ENCODE measurements at places on chromosomes 7 and 10.

GRCh38 chr10:73875139-73875475 is 752 bp upstream of the CAMK2G start:
- no peak for DNase-seq

DNA sequence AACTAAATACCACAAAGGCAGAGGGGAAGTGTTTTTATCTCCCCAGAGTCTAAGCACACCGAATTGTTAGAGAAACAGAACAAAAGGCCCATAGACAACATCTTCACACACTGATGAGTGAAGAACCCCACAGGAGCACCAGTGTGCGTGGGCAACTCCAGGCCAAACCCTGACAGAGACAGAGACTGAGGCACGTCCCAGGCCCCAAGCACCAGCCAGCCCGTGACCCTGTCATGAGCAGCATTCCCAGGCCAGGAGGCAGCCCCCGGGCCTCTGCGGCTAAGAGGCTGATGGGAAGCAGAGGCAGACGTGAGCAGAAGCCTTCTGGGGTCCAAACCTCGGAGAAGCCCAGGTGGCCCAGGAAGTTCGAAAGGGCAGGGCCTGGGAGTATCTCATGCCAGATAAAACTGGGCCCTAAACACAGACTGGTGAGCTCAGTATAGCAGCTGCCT is 184.4 kb downstream of the TCERG1L start:
- DNase-seq, result no peak

DNA sequence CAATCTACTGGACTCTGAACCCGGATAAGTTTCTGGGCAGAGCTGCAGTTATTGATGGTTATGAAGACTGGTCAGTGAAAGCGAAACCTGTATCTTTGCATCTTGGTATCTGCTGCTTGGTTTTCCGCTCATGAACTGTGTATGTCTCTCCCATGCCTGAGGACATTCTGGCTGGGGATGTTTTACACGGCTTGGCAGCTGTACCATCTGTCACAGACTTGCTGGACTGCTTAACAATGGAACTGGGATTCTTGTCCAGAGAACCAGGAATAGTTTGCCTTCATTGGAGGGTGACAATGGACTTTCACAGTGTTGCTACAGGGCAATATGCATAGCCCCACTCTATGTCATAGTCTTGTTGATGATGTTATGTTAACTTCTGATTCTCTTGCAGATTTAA is 119.9 kb upstream of the TMEM106B start:
- no peak for DNase-seq

DNA sequence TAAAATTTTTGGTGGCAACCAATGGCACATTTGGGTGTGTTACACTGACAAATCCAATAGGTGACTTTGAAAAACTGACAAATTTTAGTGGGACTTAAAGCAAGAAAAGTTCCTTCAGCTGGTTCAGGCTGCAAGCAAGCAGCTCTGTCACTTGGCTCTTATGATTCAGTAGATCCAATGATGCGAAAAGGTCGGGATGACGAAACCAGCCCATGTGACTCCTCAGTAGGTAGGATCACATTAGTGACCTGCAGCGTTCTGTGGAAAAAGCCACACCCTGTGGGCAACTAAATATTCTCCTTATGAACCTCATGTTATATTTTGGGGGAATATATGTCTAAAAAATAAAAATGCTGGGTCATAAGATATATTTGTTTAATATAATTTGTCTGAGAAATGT is 13.3 kb upstream of the TSGA13 start:
- DNase-seq, result no peak

GRCh38 chr7:95907337-95907736 is 135.0 kb downstream of the DYNC1I1 start:
- DNase-seq, result no peak

GRCh38 chr10:112723876-112724275 is 226.2 kb upstream of the TCF7L2 start:
- DNase-seq, result no peak

DNA sequence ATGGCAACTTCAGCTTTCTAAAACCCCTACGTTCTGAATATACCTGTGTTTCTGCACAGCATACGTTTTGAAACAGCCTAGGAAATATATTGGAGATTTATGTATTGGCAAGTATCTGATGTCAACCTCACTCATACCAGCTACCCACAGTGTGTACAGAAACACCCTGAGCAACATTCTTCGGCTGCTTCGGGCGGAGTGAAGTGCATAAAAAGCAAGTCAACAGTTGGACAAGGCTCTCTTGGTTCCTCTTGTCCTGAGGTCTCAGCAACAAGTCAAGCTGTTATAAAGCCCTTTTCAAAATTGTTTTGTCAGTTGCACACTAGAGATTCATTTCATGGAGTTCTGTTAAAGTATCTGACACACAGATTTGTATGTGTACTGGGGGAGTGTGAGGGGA is 40.0 kb upstream of the PAPSS2 start:
- no peak for DNase-seq

DNA sequence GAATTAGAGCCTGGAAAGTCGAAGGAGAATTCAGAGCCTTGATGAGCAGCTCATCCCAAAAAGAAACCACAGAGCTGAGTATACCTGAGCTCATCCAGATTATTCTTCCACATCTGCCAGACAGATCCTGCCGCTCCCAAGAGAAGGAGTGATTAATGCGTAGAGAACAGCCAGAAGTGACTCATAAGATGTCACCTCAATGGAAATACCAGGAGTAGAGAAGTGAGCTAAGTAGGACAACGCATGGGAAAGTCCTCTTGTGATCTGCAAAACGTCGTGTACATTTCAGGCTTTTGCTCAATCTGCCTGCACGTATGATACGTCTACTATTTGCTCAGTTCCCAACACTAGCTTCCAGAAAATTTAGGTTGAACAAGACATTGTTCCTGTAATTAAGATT is 230.5 kb upstream of the AUTS2 start:
- no peak for DNase-seq

GRCh38 chr10:96501985-96502384 is 11.7 kb downstream of the TLL2 start:
- no peak for DNase-seq

- no peak for DNase-seq
These were observed 657 bp upstream of the TMEM178B start for GRCh38 chr7:141073173-141073640.

DNA sequence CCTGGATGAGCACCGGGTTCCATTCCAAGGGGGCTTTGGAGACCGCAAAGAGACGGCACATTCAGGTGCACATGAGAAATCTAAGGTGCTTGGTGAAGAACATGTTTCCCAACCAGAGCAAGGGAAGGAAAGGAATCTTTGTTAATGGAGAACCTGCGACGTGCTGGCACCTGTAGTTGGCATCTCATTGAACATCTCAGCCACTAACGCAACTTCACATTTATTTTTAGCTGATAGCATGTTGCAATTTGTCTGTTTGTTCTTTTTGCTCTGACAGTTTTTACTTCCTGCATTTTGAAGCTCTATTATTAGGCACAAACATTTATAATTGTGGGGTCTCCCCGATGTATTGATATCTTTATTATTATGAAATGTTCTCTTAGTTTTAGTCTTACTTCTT is 316.7 kb downstream of the TCERG1L start:
- DNase-seq, result no peak

- no peak for DNase-seq
These were observed 1.8 kb downstream of the ZMYND11 start for GRCh38 chr10:137031-137430.

DNA sequence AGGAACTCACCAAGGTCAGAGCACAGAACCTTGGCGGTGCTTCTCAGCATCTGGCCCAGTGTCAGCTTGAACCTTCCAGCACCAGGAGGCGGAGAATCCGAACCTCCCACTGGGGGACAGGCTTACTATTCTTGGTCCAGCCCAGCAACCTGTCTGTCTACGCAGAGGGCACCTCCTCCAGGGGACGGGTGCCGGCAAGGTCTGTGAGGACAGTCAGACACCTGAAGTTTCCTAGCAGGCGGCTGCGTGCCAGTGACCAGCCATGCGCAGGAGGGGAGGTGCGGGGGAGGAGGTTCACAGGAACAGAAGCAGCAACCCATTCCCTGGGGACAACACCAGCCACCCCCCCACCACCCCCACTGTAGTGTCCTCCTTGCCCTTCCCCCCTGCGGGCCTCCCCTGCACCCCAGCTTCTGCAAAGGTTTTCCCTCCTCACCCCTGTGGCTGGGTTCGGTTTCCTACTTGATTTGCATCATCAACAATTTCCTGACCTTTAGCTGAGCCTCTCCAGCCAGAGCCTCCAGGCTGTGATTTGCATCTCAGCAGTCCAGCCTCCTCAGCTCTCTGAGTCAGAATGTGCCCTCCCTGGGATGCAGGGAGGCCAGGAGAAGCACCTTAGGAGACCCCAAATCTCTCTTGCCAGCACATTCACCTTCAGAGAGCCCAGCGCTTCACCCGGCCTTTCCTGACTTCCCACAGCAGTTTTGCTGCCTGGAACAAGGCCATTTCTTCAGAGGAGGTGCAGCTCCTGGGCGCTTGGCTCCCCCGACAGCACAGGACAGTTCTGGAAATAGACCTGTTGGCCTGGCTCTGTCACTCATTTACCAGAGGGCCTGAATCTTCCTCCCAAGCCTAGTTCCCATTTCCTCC is 107.5 kb upstream of the NPS start:
- no peak for DNase-seq

DNA sequence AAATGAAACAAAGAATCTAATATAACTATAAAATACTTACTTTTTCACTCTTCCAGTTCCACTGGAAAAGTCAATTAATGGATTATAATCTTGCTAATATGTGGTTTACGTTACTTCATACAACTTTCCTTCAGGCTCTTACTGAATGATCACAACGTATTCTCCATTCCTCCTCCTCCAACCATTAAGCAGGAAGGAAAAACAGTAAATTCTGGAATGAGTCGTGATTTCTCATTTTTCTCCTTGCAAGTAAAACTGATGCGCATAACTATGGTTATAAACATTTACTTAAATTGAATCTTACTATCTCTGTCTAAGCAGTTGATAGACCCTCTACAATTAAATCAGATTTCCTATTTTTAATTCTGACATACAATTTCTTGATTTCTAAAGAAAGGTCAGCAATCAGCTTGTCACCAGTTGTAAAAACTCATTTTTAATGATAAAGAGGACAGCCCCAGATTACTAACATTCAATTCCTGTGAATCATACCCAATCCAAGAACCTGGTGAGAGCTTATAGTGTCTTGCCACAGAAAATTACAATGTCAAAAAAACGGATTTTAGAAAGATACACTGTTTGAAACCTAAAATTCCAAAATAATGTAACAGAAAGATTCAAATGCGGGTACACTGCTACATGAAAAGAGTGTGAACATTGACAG is 64.3 kb downstream of the EZH2 start:
- no peak for DNase-seq

- DNase-seq, result no peak
These were observed 104.4 kb upstream of the ANLN start for GRCh38 chr7:36285276-36285675.

DNA sequence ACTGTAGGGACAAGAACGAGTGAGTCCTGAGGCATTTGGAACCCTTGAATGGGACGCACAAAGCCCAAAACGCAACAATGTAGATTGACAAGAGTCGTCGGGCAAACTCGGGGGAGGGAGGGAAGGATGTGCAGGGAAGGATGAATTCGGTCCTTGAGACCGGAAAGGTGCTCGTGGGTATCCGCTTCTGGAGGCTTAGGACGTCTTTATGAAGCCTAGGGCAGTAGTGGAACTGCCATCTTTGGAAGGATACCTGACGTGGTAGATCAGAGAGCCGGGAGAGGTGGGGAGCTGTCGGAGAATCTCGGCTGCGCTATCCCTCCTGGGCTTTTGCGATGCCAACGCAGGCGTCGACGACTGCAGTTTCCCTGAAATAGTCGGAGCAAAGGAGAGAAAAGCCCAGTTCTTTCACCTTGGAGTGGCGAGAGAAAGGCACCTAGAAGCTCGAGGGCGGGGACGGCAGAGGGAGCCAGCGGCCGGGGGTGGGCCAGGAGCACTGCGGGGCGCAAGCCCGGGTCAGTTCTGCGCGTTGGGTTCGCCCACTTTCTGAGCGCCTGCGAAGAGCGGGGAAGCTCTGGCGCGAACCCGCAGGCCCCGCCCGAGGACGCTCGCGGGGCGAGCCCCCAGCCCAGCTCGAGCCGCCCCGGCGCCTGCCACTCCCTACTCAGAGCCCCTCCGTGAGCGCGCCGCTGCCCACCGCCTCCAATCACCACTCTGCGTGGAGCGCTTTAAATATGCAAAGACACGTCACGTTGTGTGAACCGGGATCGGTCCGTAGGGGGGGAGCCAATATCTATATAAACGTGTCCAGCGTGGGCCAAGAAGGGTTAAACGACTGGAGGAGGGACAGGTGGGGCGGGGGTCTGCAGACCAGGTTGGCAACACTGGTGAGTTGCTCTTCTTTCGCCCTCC is at the start of gene CYP26C1:
Gene CYP26C1, plus strand, starts transcription at position 824 of the 912 bp plus-strand sequence. CDS start 466 bp downstream, outside the sequence.
- no peak for DNase-seq

DNA sequence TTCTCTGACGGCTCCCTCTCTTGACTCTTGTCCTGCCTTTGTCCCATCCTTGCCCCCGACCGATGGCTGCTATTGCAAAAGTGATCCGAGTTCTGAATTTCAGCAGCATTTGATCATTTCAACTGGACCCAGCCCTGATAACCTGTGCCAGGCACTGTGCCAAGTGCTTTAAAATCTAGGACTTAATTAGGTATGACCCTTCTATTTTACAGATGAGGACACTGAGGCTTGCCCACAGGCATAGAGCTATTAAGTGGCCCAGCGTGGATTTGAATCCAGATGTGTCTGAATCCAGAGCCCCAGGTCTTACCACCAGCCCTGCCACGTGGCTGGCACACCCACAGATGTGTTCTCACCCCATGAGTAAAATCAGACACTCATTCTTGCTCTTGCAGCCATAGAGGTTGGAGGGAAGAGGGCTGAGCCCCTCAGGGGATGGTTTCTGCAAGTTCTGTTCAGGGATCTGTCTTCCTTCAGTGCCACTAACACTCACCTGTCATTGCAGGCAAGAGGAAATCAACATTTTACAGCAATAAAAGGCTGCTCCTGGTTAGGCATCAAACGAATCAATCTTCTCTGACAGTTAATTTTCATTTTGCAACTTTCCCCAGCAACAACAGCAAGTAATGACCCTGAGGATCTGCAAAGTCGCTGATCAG is 101.2 kb downstream of the GRID1 start:
- DNase-seq, result no peak

All from SK-N-MC (cell line).